ENCODE measurements at places on chromosomes 13 and 19.

GRCh38 chr19:33332248-33332647, 29.9 kb upstream of the CEBPA start:
- peak; percentile 82 for DNase-seq

- no peak for DNase-seq
Observed at GRCh38 chr13:113118261-113119021, 4.2 kb upstream of the F10 start.

DNA sequence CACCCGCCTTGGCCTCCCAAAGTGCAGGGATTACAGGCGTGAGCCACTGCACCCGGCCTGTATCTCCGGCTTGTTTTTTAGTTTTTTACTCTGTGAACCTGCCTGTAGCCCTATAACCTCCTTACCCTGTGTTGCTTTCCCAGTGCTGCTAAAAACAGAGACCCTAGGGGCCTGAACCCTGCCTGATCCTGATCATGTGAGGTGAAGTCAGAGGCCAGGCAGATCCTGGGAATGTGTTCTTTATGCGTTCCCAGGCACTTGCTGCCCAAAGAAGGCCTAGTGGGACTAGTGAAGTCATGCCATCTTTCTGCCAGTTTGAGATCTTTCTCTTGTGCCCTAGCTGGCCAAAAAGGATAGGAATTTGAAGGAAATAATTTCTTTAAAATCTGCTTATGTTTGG, 4.6 kb downstream of the UBA2 start:
- no peak for DNase-seq

DNA sequence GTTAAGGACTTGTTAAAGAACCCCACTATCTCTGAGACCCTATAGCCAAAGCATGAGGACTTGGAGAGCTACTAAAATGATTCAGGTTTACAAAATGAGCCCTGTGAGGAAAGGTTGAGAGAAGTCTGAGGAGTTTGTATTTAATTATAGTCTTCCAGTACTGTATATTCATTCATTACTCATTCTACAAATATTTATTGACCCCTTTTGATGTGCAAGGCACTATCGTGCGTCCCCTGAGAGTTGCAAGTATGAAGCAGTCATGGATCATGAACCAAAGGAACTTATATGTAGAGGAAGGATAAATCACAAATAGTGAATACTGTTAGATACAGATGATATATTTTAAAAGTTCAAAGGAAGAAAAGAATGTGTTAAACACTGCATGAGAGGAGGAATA, 84.4 kb downstream of the DNAJC15 start:
- DNase-seq: no peak

GRCh38 chr13:61406275-61406674, 9.4 kb downstream of the PCDH20 start:
- DNase-seq: no peak
